BE2C (cell line): ENCODE measurements at places on chromosomes 11 and 22.

- no peak for DNase-seq
Measured at GRCh38 chr11:114058871-114059277, 637 bp upstream of the ZBTB16 start.

GRCh38 chr11:70153133-70153727 lies 49.9 kb upstream of the FADD start:
- no peak for DNase-seq

- no peak for DNase-seq
Measured at GRCh38 chr22:37088750-37089408, 20.6 kb downstream of the TMPRSS6 start.

DNA sequence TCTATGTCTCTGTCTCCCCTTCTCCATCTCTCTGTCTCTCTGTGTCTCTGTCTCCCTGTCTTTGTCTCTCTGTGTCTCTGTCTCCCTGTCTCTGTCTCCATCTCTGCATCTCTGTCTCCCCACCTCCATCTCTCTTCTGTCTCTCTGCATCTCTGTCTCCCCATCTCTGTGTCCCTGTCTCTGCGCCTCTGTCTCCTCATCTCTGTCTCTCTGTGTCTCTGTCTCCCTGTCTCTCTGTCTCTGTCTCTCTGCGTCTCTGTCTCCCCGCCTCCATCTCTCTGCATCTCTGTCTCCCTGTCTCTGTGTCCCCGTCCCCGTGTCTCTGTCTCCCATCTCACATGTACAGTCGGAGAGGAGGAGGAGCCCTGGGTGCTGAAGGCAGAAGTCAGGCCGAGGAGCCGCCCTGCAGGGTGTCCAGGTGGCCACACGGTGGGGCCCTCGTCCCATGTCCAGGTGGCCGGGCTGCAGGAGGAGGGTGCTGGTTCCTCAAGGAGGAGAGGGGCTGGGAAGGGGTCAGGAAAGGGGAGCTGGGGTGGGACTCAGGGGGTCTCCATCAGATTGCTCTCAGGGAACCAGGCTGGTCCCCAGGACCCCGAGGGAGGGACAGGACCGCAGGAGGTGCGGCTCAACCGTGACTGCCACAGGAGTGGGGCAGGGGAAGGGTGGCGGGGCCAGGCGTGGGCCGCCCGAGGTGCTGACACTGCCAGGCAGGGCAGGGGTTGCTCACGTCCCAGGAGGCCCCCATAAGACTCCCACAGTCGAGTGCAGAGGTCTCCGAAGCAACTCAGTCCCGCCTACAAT lies 25.6 kb upstream of the TH start:
- peak; percentile 83 for DNase-seq

- DNase-seq, result no peak
Measured at GRCh38 chr11:71951741-71952310, 23.0 kb downstream of the RNF121 start.

DNA sequence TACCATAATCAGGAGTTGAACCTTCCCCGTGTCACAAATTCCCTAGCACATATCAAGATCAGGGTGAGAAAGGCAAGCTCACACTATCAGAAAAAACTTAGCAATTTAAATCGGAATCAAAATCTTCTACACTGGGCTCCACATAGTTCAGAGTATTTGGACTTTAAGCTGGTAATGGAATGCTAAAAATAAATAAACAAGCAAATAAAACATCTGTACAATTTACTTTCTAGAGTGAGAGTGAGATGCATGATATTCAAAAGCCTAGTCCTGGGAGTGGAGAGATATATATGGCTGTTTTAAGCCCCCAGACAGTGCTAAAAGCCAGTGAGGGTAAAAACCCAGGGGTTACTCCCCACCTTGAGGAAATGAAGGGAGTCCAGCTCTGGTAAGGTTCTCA lies 380.6 kb downstream of the SOX6 start:
- no peak for DNase-seq

DNA sequence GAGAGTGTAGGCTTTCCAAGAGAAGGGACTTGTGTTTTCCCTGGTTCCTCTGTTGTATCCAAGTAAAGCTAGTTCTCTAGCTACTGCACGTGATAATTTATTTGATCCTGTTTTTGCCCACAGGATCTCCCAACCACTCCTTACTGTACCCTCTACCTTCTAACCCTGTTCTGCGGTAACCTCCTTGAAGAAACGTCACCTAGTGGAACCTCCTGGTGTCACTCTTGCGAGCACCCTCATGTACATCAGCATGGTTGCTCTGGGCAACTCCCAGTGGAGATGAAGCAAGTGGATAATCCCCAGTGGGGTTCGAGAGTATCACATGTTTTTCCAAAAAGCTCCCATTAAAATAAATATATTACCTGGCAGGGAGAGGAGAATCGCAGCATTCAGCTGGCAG lies 108.9 kb upstream of the CLMP start:
- no peak for DNase-seq

DNA sequence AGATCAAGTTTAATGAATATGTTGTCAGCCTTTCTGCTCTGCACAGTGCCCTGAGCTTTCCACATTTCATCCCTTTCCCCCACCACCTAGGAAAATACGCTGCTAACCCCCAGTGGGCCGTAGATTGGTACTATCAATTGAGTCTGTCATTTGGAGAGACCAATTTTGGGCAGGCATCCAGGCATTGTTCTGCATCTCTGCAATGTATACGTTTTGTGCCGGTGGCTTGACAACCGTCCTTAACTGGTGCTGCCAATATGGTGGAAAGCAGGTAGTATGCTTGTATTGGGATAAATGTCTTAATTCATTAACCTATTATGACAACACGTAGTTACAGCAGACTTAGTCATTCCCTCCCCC lies 1.3 kb downstream of the ELMOD1 start:
- no peak for DNase-seq

DNA sequence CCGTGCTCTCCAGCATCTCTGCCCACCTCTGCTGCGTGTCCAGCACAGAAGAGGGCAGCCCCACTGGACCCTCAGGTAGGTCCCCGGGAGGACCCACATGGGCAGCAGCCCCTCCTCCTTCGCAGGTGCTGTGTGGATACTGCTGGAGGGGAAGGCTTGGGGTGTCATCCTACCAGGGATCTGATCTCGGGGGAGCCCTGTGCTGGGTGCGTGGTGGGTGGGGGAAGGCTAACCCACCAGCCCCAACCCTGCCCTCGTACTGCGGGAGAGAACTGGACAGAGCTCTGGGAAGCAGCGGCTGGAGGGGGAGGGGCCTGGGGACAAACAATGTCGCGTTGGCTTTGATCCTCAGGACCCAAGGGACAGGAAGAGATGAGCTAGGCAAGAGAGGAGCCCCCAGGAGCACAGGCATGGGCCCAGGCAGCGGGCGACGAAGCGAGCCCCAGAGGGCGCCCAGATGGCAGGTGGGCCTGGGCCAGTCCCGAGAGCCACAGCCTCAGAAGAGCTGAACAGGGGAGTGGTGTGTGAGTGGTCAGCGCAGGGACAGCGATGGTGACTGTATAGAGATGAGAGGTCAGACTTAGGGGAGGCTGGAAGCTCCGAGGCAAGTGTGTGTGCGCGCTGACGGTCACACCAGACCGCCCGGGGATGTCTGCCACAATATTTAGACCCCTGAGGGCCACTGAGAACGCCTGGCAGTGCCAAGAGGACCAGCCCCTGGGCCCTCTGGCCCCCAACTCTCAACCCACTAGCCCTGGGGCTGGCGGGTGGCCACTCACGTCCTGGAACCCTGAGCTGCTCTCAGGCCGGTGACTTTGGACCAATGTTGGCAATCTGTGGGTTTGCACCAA lies 1.4 kb upstream of the PIM3 start:
- peak; percentile 27 for DNase-seq

GRCh38 chr11:23679041-23679440 lies 817.8 kb upstream of the LUZP2 start:
- no peak for DNase-seq

DNA sequence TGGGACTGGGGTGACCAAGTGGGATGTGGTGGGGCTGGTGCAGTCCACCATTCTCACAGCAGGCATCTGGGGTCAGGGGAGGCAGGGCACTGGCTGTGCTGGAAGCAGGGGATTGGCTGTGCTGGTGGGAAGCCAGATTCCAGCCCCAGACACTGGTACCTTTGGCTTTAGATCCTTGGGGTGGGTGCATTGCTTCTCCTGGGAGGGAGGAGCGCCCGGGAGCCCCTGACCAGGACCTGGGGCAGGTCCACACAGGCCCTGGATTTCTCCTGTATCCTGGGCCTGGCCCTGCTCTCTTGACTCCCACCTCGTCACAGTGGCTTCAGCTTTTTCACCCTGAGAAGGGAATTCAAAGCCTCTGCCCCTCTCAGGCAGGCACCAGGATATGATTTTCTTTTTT lies 38.5 kb downstream of the ST3GAL4 start:
- no peak for DNase-seq

- DNase-seq, result no peak
Measured at GRCh38 chr11:21794306-21794705, 398.6 kb upstream of the ANO5 start.

- DNase-seq, result no peak
Measured at GRCh38 chr11:114191893-114192292, 104.3 kb upstream of the NNMT start.

GRCh38 chr11:123509737-123510578 lies 79.9 kb downstream of the GRAMD1B start:
- DNase-seq, result peak; percentile 89

- peak; percentile 49 for DNase-seq
Measured at GRCh38 chr11:111957663-111958444, 20.7 kb downstream of the DIXDC1 start.

GRCh38 chr11:122394313-122394712 lies 261.2 kb upstream of the UBASH3B start:
- DNase-seq, result no peak

DNA sequence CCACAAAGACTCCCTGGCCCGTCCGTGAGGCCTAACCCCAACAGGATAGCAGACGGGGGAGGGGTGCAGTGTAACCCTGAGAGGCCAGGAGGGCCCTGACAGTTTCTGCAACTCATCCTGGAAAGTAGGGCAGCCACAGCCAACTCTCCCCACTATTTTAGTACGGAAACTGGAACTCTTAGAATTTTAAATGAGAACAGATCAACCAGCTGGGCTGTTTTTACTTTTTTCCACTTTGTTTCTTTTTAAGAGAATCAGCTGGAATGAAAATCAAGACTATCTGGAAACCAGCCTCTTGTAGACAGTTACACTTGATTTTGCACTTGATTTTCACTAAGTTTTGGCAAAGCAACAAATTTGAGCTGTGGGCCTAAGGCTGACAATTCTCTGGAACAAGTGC lies 42.7 kb upstream of the NRIP3 start:
- no peak for DNase-seq

DNA sequence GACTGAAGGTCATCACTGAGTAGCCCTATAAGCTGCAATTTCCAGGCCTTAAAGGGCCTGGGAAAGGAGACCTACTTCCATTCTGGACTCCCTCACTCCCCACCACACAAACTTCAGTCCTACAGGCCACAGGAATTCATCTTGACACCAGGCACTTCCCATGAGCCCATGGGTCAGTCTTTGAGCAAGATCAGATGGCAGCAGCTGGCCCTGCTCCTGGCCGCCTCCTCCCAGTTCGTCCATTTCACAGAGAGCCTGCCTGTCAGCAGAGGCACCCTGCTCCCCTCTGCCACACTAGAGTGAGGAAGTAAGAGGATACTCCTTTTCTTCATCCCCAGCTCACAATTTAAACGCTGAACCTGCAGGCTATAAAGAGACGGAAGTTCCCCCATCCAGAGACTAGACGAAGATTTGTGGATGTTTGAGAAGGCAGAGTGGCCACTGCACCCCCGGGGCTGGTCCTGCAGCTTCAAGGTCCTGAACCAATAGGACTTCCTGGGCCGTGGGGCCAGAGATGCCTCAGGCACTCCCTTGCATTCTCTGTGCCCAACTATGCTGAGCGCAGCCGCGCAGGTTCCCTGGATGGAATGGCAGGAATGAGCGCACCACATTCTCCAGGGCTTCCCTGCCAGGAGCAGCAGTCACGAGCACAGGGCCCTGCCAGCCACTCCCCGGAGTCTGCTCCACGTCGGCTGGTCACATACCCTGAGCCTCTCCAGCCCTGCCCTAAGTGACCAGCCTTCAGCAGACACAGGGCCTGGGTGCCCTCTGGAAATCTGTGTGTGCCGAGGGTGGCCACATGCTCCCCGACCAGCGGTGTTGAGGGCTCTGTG lies 33.5 kb upstream of the BID start:
- DNase-seq, result no peak

DNA sequence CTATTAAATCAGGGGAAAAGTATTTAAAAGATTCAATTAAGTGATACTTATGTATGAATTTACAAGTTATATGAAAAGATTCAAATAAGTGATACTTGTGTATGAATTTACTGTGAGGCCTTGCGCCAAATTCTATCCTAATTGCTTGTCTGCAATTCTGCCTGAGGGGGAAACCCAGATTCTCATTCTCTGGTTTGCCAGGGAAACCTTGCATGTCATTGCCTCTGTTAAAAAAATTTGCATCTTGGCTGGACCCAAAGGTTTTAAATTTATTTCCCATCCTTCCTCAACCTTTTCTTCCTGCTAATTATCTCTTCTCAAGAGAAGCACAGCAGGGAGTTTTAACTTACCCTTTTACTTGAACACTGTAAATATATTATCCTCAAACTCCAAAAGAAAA lies 13.8 kb downstream of the OLFML1 start:
- DNase-seq, result no peak

GRCh38 chr22:48566741-48567140 lies 1260.9 kb downstream of the BRD1 start:
- DNase-seq, result no peak

DNA sequence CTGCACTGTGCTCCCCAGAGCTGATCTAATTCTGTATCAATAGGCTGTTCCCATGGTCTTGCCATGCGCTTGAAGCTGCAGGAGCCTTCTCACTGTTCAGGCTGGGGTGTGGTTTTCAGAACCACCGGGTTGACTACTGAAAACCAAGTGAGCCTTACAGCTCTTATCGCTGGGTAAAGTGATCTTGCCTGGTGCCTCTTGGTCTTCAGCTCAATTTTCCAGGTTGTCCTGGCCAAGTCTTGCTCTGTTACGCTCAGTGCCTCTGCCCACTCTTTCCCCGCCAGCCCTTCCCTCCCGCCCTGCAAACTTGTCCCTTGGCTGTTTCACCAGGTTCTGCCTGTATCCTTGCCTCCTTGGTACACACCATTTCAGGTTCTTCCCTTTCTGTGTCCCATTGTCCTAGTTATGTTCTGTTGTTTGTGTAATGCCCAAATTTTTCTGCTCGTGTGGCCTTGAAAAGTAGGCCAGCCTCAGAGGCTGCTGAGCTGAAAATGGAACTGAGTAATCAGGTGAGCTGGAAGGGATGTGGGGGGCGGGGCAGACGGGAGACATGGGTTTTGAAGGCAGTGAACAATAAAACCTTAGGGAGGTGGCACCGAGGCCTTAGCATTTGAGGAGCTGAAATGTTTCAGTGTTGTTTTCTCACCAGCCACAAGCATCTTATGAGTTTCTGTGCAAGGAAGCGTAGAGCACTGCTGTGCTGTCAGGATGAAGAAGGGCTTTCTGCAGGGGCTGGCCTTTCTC lies 11.2 kb downstream of the PEX26 start:
- DNase-seq, result no peak
